CD8-positive, alpha-beta memory T cell (primary cell): ENCODE measurements at places on chromosomes 2 and 18. TPM values are rescaled to one million over a fixed set of nuclear protein-coding genes. Genes with fewer than 3 reads are reported as not detected.

The MC5R gene
- total RNA-seq = not detected

- no peaks in the 10 kb centered on the region for H3K27me3 ChIP-seq
- no peaks in the 10 kb centered on the region for H3K36me3 ChIP-seq
- H3K4me3 ChIP-seq = no peak overlapping the region
- H3K27ac ChIP-seq = no peak overlapping the region
- no peaks in the 10 kb centered on the region for H3K4me1 ChIP-seq
- no peak for DNase-seq
These were observed 87.4 kb downstream of the COL6A3 start for GRCh38 chr2:237326266-237327171.

DNA sequence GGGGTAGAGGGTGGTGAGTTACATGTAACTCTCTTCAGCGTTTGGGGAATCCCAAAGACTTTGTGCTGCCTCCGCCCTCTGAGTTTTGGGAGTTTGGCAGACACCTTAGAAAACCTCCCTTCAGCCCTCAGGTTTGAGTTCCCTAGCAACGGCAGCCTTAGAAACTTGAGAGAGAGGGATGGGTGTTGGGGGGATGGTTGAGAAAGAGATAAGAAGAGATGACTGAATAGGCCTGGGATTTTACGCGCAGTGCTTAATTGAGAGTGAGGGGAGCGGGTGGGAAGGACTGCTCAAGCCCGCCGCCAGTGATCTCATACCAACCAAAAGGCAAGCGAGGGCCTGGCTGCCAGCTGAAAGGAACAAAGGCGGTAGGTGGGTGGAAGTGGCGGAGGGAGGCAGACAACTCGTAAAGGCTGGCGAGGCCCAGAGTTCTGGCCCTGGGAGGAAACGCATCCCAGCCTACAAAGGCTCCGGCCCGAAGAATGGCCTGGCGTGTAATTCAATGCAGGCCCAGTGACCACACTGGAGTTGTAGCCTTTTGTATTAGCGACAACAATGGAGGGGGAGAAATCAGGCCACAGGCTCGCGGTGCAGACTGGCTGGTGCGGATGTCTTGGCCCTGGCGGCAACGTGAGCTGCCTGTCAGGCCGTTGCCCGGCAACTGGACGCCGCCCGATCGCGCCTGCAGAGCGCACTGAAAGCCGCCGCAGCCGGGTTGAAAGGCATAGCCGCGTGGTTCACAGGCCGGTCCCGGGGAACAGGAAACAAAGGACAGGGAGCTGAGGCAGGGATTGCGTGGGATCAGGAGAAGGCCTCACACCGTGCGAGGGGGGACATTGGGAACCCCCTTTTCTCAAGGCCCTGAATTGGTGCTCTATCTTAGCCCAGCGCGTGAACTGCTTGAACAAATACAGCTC is 39.9 kb upstream of the DARS1 start:
- DNase-seq = no peak
- H3K4me3 ChIP-seq = no peak overlapping the region
- H3K27ac ChIP-seq = no peak overlapping the region
- H3K27me3 ChIP-seq = no peaks in the 10 kb centered on the region

The GPC1 gene
- total RNA-seq = 1.9 TPM

The RFX8 gene
- total RNA-seq = not detected

DNA sequence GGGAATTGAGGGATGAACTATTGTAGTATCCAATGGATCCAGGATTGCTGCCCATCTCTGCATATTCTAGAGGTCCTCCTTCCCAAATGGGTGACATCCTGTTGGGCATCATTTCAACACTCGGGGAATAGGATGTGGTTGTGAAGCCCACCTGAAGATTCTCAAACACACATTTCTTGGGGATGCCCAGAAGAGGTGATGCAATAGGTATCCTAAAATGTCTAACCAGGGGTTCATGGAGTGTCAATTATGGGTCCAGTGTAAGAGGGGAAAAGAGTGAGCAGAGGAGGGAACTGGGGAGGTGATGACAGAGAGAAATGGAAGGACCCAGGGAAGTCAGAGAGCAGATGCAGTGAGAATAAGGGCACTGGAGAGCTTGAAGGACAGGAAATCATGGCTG is 52.1 kb downstream of the POLE4 start:
- no peak for DNase-seq
- H3K27ac ChIP-seq = no peak overlapping the region
- H3K36me3 ChIP-seq = no peaks in the 10 kb centered on the region
- no peak overlapping the region for H3K4me3 ChIP-seq

DNA sequence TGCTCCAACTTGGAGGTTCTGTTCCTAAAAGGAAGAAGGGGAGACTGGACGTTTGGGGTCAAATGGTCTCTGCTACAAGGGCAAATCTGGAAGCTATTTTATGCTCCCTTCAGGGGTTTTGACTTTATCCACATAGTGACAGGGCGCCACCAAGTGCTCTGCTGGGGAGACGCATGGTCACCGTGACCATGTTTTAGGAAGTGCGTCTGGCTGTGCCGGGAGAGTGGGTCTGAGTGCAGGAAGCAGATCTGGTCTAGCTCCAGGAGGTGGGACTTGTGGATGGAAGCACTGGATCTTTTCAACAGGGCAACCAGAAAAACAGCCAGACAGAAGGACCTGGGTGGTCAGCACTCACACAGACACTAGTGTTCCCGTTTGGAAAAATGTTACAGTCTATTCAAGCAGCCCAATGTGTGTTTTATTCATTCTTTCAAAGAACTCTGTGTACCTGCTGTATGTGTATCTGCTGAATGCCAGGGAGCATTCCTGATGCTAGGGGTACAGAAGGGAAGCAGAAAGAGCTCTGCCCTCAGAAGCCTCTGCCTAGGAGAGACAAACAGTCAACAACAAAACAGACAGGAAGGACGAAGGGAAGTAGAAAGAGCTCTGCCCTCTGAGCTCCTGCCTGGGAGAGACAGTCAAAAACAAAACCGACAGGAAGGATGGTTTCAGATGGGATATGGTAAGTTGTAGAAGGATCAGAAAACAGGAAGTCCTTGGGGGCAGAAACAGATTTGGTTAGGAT is 14.3 kb downstream of the IMPA2 start:
- no peak overlapping the region for H3K4me3 ChIP-seq
- H3K4me1 ChIP-seq = peaks cover 4% of the 10 kb centered on the region
- H3K27me3 ChIP-seq = no peaks in the 10 kb centered on the region

The MRO gene
- total RNA-seq = not detected

The DNAJC5G gene
- not detected for total RNA-seq

DNA sequence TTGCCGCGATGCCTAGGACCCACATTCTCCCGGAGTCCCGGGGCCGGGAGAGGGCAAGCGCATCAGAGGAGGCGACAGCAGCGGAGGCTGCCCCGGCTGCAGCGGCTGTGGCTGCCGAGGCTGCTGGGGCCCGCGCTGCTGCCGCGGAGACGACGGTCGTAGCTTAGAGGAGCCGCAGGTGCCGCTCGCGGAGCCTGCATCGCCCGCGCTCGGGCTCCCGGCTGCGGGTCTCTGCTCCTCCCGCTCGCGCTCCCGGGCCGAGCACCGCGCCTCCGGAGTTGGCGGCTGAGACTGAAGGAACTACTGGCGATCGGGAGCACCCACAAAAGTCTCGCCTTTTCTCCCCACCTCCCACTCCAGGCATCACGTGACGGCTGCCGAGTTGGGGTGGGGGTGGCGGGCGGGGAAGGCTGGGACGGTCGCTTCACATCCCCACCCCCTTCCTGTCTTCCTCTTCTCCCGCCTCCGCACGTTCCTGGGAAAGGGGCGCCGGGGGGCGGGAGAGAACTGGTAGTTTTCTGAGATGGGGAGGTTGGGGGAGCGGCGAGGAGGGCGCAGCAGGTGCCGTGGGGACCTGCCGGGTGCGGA is at the start of gene LYPD1:
Gene LYPD1, minus strand, starts transcription at position 298 of the 588 bp plus-strand sequence. Its CDS starts 273 bp downstream, at position 25.
- H3K27me3 ChIP-seq = no peaks in the 10 kb centered on the region
- H3K4me3 ChIP-seq = no peak within 1 kb of the TSS
- H3K36me3 ChIP-seq = no peaks in the 10 kb centered on the region
- H3K4me1 ChIP-seq = no peaks in the 10 kb centered on the region
- DNase-seq = no peak
- no peak within 1 kb of the TSS for H3K27ac ChIP-seq
